ENCODE measurements at places on chromosomes 2 and 18.
A peak's percentile ranks its signal among the peaks of the same experiment; 100 is the strongest.

DNA sequence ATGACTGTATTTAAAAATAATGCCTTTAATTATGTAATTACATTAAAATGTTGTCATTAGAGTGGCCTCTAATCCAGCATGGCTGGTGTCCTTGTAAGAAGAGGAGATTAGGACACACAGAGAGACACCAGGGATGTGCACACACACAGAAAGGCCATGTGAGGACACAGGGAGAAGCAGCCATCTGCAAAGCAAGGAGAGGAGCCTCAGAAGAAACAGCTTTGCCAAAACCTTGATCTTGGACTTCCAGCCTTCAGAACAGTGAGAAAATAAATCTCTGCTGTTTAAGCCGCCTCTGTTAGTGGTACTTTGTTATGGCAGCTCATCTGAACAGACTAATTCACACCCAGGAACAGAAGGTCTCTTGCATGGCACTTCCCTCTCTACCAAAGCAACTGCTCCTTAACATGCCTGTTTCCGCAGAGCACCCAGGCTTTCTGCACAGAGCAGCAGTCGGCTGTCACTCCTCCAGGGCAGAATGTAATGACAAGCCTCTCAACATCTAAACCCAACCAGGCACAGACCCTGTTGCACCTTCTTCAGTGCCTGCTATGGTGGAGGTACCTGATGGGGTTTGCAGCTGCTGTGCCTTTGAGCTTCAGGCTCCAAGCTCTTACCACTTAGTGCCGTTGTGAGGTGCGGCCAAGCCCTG is 377.7 kb downstream of the TDRD15 start:
- no peaks in the 10 kb centered on the region for H3K36me3 ChIP-seq
- no peaks in the 10 kb centered on the region for H3K27me3 ChIP-seq
- DNase-seq = no peak
- no peak overlapping the region for H3K4me3 ChIP-seq
- no peak overlapping the region for H3K27ac ChIP-seq

- no peaks in the 10 kb centered on the region for H3K27me3 ChIP-seq
- DNase-seq = no peak
- peak overlapping the region; percentile 92 for H3K27ac ChIP-seq
- H3K4me1 ChIP-seq = peaks cover 33% of the 10 kb centered on the region
Measured at GRCh38 chr2:96209011-96209728, 543 bp upstream of the STARD7 start.

GRCh38 chr2:216464104-216464720 is 34.4 kb upstream of the RPL37A start:
- no peaks in the 10 kb centered on the region for H3K4me1 ChIP-seq
- no peak overlapping the region for H3K4me3 ChIP-seq
- H3K27ac ChIP-seq = no peak overlapping the region
- DNase-seq = no peak
- peaks cover 34% of the 10 kb centered on the region for H3K36me3 ChIP-seq

DNA sequence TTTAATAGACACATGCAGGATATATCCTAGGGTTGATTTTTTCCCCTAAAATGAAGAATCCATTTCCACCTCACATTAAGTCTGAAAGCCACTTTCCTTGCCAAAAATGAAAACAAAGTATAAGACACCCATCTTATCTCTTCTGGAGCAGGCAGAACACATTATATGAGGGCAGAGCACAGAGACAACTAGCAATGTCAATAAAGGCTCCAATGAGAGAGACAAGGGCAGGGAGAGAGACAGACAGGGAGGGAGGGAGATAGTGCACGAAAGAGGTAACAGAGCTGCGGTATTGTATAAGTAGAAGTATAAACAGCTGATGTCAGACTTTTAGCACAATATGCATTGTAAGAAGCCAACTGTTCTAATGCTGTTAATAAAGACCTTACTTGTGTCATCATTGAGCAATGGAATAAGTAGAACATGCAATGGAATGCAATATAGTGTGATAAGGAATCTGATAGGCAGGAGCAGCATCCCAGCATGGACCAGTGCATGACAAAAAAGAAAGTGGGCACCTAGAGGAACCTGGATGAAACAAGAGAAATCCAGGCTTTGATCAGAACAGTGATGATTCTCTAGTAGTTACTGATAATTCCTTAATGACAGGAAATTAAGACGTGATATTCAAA is 150.6 kb upstream of the TCF4 start:
- no peaks in the 10 kb centered on the region for H3K36me3 ChIP-seq
- H3K4me3 ChIP-seq = no peak overlapping the region
- H3K27me3 ChIP-seq = no peaks in the 10 kb centered on the region
- DNase-seq = no peak
- H3K4me1 ChIP-seq = no peaks in the 10 kb centered on the region

DNA sequence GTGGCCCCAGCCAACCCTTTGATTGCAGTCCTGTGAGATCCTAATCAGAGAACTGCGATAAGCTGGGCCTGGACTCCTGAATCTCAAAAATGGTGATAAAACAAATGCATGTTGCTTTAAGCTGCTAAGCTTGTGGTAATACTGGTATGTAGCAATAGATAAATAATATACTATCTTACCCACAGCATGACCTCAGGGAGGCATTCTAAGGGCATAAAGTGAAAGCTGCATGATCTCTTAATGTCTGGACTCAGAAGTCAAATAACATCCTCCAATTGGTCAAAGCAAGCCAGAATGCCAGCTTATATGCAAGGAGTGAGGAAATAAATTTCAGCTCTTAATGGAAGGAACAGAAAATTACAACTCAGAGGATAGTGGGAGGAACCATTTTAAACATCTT is 246.1 kb downstream of the FSIP2 start:
- H3K27ac ChIP-seq = no peak overlapping the region
- no peak overlapping the region for H3K4me3 ChIP-seq
- no peak for DNase-seq
- H3K36me3 ChIP-seq = no peaks in the 10 kb centered on the region

- DNase-seq = no peak
- no peak overlapping the region for H3K27ac ChIP-seq
- peaks cover 78% of the 10 kb centered on the region for H3K36me3 ChIP-seq
- H3K4me1 ChIP-seq = no peaks in the 10 kb centered on the region
Measured at GRCh38 chr2:53802617-53803151, 15.8 kb downstream of the ERLEC1 start.

- DNase-seq = no peak
- no peaks in the 10 kb centered on the region for H3K4me1 ChIP-seq
- H3K36me3 ChIP-seq = no peaks in the 10 kb centered on the region
- H3K27me3 ChIP-seq = no peaks in the 10 kb centered on the region
- no peak overlapping the region for H3K27ac ChIP-seq
Measured at GRCh38 chr2:19319698-19320097, 38.7 kb downstream of the OSR1 start.

DNA sequence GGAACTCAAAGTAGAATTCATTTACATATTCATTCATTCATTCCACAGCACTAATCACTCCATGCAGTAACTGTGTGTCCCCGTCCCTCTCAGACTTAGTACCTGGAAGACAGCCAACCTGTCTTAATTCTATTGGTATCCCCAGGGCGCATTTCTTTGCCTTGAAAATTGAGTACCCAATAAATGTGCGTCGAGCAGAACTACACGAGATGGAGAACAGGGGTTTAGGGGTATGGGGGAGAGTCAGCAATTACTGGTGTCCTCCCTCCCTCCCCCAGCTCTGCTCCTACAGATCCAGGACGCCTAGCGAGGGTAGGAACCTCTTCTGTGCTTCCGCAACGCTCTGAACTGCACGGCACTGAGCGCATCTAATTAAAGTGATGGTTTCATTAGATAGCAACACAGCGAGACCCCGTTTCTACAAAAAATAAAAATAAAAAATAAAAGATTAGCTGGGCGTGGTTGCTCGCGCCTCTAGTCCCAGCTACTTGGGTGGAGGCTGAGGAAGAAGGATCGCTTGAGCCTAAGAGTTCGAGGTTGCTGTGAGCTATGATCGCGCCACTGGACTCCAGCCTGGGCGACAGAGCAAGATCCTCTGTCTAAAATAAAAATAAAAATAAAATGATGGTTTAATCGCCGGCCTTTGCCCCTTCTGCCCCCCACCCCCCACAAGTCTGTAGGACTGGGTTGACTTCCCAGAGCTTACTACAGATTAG is 614 bp upstream of the FKBP1B start:
- no peaks in the 10 kb centered on the region for H3K27me3 ChIP-seq
- H3K36me3 ChIP-seq = no peaks in the 10 kb centered on the region
- H3K27ac ChIP-seq = peak overlapping the region; percentile 82
- H3K4me1 ChIP-seq = peaks cover 17% of the 10 kb centered on the region
- no peak for DNase-seq

DNA sequence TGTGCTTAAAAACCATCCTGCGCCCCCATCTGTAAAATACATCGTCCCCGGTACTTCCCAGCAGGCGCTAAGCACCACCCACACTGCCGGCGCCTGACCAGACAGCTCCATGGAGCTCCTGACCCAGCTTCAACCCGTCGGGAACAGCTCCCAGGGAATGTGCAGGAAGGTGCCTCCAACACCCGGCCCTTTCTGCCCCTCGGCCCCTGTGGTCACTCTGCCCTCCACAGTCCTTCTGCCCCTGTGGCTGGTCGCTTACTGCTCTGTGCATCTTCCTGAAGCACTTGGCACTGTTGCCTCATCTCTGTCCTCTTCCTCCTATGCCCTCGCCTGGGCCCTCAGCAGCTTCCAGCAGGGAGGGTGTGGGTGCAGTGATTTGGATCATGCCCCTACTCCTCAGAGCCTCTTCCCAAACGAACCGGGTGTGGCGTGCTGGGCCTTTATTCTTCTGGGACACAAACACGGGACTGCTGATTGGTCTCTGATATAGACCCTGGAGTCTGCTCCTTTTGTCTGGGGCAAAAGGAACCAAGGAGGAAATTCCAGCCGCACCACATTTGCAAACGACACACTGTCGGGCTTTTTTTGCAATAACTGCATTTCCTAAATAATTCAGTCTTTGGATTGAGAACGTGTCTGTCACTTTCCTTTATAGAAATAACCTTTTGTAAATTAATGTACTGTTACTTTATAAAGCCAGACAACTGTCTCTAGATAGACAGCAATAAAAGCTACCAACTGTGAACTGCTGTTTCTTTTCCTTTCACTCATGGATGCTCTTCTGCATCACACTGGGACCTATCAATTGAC is 65.9 kb downstream of the ADI1 start:
- H3K27ac ChIP-seq = no peak overlapping the region
- H3K4me3 ChIP-seq = no peak overlapping the region
- no peaks in the 10 kb centered on the region for H3K27me3 ChIP-seq
- no peak for DNase-seq
- H3K36me3 ChIP-seq = peaks cover 47% of the 10 kb centered on the region

DNA sequence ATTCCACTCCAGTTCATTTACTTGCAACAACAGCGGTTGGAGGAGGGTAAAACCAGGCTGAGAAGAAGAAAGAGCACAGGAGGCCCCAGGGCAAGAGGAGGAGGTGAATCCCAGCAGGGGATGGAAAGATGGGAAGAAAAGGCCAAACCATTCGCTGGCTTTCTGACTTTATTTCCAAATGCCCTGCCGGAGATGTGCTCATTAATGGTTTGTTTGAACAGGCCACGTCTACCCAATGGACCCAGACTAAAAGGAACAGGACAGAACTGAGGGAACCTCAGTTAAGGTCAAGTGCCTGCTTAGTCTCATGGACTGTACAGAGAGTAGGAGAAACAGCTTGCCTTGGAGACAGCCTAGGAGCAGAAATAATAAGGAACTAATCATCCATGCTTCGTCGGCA is 121.6 kb upstream of the NDUFV2 start:
- no peak for DNase-seq
- H3K27me3 ChIP-seq = no peaks in the 10 kb centered on the region
- no peak overlapping the region for H3K4me3 ChIP-seq
- no peaks in the 10 kb centered on the region for H3K4me1 ChIP-seq
- no peak overlapping the region for H3K27ac ChIP-seq
- H3K36me3 ChIP-seq = no peaks in the 10 kb centered on the region

DNA sequence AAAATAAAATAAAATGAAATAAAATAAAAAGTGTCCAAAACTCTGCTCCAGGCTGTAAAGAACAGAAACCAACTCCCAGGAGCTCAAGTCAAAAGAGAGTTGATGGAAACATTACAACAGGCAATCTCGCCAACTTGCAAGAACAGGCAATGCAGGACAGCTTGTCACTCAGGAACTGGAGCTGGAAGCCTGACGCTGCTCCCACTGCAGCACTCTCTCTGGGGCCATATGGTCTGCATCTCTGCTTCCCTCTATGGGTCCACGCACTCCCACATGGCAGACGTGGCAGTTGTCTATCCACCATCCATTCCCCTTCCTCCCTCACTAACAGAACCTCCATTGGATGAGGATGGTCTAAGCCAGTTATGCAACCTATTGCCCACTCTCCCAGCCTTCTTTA is 23.3 kb upstream of the ARPC2 start:
- H3K4me3 ChIP-seq = no peak overlapping the region
- H3K27ac ChIP-seq = no peak overlapping the region
- no peaks in the 10 kb centered on the region for H3K4me1 ChIP-seq
- H3K36me3 ChIP-seq = no peaks in the 10 kb centered on the region
- DNase-seq = no peak
- H3K27me3 ChIP-seq = no peaks in the 10 kb centered on the region

- H3K4me1 ChIP-seq = no peaks in the 10 kb centered on the region
- H3K4me3 ChIP-seq = no peak overlapping the region
- H3K36me3 ChIP-seq = no peaks in the 10 kb centered on the region
- H3K27me3 ChIP-seq = no peaks in the 10 kb centered on the region
- DNase-seq = no peak
Measured at GRCh38 chr2:51595836-51596235, 563.9 kb upstream of the NRXN1 start.

- no peaks in the 10 kb centered on the region for H3K36me3 ChIP-seq
- DNase-seq = no peak
- no peaks in the 10 kb centered on the region for H3K27me3 ChIP-seq
Measured at GRCh38 chr2:3034396-3034795, 343.2 kb downstream of the EIPR1 start.

DNA sequence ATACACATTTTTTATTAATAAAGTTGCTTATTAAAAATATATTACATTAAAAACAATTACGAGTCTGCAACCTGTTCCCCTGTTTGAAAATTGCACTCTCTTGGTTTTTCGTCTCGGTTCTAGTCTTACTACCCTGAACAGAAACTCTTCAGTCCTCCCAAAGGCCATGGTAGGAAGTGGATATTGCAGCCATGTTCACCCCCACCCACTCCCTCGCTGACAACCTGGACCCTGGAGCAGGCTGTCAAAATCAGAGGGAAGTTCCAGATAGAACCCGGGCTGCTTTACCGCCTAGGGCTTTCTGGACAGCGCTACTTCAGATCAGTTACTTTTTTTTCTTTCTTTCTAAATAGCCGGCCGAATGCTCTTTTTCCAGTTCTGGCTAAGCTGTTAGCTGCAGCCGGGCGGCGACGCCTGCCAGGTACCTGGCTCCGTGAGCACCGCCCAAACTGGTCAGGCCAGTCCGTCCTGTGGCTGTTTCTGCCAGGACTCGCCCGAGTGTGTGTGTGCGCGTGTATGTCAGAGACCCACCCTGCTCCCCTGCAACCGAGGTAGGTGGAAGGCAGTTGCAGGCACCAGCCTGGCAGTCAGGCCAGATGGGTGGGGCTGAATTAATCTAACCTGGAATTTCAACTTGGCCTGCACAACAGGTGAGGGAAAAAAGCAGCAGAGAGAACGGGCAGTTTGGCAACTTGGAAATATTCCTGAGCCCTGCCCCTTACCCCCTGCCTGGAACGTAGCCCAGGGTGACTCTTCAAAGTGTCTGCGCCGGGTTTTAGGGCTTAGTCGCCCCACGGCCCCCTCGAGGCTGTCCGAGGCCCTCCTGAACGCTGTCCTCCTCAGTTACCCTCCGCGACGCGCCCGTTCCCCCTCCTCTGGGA is 1.1 kb upstream of the TET3 start:
- peaks cover 6% of the 10 kb centered on the region for H3K4me1 ChIP-seq
- DNase-seq = no peak
- H3K4me3 ChIP-seq = peak overlapping the region; percentile 74
- no peaks in the 10 kb centered on the region for H3K36me3 ChIP-seq
- H3K27ac ChIP-seq = no peak overlapping the region

Data from ascending aorta (tissue), 2 donors.